ENCODE measurements at places on chromosomes 2 and 18.

GRCh38 chr2:105398336-105399206 is at the start of gene FHL2:
Gene FHL2 (minus strand): TSS chr2:105399051. CDS start chr2:105386516, 12,535 bp downstream.
- peak; percentile 45 for DNase-seq

DNA sequence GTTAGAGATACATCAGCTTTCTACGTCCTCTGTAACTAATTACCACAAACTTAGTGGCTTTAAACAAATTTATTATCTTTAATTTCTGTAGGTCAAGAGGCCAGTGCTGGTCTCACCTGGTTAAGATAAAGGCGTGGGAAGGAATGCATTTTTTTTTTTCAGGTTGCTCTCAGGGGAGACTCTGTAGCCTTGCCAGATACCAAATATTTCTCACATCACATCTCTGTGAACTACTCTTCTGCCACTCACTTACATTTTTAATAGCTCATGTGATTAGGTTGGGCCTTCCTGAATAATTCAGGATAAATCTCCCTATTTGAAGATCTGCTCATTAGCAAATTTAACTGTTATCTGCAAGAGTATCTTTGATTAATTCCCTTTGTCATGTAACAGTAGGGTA is 214.6 kb downstream of the CBLN2 start:
- no peak for DNase-seq

- no peak for DNase-seq
Measured at GRCh38 chr2:179274749-179275148, 10.1 kb upstream of the SESTD1 start.

DNA sequence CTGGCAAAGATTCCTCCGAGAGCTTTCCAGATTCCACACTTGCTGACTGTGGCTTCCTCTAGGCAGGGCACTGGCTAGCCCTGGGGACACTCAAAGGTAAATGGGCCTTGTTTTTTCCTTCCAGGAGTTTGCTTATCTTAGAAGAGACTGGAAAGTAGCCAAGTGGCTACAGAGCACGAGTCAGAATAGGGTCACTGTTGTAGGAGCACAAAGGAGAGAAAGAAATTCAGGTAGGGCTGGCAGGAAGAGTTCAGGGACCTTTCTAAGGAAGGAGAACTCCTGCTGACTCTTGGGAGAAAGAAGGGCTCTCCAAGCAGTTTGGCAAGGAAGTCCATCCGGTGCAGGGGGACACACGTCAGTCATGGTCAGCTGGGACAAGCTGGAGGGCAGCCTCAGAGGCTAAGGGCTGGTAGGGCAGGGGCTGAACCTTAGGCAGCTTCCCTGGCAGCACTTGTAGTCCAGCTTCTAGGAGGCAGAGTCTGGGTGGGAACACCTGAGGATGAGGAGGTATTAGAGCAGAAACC is 39.5 kb downstream of the NIFK start:
- DNase-seq, result no peak

GRCh38 chr2:176158186-176158591 is 1.1 kb downstream of the HOXD3 start:
- no peak for DNase-seq

DNA sequence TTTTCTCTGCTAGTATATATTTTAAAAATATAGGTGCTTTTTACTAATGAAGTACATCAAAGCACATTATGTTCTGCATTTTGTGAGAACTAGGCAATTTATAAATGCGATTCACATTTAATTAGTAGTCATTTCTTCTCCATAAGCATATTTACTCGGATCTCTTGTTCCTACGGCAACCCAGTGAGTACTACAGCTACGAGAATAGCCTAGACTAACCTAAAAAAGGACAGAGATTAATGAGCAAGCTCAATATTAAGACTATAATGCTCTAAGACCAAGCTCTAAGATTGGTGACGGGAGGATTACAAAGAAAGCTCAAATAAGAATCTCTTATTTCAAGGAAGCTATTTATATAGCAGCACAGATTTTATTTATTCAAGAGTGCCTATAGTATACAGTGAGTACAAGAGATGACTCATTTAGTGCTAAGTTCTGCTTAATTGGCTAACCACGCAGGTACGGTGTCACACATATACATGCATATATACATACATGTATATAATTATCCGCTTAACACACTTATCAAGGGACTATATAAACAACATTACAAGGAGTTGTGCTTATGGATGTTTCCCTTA is 364.7 kb downstream of the GPD2 start:
- DNase-seq, result no peak

DNA sequence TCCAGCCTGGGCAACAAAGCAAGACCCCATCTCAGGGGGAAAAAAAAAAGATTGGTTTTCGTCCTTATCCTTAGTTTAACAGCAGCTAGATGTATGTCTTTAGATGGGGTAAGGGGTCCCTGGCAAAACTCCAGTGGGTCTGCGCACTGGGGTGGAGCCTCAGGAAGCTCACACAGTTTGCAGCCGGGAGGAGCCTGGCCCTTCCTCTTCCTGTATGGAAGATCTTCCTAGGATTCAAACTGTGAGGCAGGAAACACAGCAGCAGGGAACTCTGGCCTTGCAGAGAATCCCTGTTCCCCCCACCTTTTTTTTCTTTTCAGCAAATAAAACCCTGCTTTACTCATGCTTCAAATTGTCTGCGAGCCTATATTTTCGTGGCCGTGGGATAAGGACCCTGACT is 12.5 kb upstream of the GRP start:
- DNase-seq, result no peak

Measured in effector CD4-positive, alpha-beta T cell (primary cell).